ENCODE measurements at places on chromosomes 12 and 14. TPM values are rescaled to one million over a fixed set of nuclear protein-coding genes. Genes with fewer than 3 reads are reported as not detected.

Gene TSFM
- total RNA-seq, result 27.4 TPM

Gene MYH7
- 0.26 TPM for total RNA-seq

Gene PRH2
- not detected for total RNA-seq

Gene ESRRB
- total RNA-seq, result 0.17 TPM

Gene SIVA1
- 324 TPM for total RNA-seq

Gene WDHD1
- total RNA-seq, result 1.6 TPM

Gene LRCOL1
- total RNA-seq, result not detected

Gene GLIPR1L1
- total RNA-seq, result not detected

Gene EPS8
- 78.0 TPM for total RNA-seq

DNA sequence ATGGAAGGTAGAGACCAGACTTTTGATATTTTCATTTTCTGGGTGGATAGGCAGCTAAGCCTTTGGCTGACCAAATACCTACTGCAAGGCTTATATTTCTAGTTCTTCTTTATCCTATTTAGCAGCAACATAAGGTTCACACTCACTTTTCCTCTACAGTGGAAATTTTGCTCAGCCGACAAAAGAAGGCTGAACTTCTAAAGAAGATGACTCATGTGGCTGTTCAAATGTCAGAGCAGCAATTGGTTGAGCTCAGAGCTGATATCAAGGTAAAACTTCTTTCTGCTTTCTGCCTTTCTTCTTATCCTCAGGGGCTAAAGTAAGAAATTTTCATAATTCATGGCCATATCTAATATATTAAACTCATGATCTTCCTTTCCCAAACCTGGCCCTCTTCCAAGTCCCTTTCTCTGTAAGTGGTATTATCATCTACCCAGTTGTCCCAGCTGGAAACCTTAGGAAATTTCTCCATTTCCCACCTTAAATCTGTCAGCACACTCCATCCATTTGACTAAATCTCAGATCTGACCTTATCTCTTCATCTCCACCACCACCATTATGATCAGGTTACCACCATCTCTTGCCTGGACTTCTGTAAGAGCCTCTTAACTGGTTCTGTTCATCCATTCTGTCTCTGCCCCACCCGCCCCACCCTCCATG is 19.8 kb upstream of the KCNH3 start:
- peaks cover 18% of the 10 kb centered on the region for H3K36me3 ChIP-seq
- no peak overlapping the region for H3K4me3 ChIP-seq
- no peaks in the 10 kb centered on the region for H3K27me3 ChIP-seq
- DNase-seq, result peak; percentile 37
- no peak overlapping the region for H3K27ac ChIP-seq

DNA sequence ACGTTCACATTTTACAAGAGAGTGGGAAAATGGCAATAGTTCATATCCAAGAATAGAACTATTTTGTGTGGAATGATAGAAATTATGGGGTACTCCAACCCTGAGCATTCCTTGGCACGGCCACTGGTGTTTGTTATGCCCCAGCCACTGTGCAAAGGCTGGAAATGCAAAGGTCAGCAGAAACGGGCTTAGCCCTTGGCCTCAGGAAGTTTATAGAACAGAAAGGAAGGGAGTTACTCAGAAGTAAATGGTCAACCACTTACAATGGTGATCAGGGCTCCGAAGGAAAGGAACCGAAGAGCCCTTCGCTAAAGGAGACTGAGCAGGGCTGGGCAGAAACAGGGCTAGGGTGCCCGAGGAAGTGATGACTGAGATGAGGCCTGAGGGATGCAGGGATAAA is 45.1 kb downstream of the KICS2 start:
- H3K27ac ChIP-seq, result no peak overlapping the region
- no peak overlapping the region for H3K4me3 ChIP-seq
- no peaks in the 10 kb centered on the region for H3K36me3 ChIP-seq

DNA sequence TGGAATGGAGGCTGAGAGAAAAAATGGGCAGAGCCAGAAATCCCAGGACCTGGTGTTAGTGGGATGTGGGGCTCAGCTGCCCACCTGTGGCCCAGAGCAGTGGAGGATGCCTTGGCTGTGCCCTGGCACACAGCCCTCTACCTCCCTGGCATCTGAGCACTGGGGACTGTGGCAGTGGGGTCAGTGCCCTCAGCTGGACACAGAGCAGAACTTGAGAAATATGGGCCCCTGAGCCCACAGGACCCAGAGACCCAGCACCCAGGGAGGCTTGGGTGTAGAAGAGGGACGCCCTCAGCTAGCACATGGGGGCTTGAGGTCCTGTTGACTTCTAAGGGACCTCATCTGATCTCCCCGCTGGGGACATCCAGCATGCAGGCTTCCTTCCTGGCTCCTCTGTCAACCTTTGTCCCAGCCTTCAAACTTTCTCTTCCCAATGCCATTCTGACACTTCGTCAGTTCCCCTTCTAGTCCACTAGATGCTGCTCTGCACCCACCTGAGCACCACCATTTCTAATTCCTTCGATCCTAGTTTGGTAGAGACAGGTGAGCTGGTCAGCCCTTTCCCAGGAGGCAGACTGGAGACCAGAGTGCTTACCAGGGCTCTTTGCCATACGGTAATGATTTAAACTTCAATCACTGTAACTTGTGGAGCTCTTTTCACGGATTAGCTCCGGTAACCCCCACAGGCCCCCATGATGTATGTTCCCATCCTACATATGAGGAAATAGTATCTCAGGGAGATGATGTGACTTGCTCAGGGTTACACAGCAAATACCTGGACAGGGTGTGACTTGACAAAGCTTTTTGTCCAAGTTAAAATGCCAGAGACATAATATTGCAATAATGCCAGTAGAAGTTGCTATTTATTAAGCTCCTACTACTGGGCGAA is 143.7 kb downstream of the ASCL4 start:
- peak; percentile 72 for DNase-seq
- no peak overlapping the region for H3K27ac ChIP-seq
- no peaks in the 10 kb centered on the region for H3K27me3 ChIP-seq

- no peak overlapping the region for H3K4me3 ChIP-seq
- peaks cover 53% of the 10 kb centered on the region for H3K36me3 ChIP-seq
- DNase-seq, result no peak
- no peak overlapping the region for H3K27ac ChIP-seq
- H3K4me1 ChIP-seq, result no peaks in the 10 kb centered on the region
- no peaks in the 10 kb centered on the region for H3K27me3 ChIP-seq
These were observed 29.5 kb upstream of the FAM177A1 start for GRCh38 chr14:35016568-35016967.

DNA sequence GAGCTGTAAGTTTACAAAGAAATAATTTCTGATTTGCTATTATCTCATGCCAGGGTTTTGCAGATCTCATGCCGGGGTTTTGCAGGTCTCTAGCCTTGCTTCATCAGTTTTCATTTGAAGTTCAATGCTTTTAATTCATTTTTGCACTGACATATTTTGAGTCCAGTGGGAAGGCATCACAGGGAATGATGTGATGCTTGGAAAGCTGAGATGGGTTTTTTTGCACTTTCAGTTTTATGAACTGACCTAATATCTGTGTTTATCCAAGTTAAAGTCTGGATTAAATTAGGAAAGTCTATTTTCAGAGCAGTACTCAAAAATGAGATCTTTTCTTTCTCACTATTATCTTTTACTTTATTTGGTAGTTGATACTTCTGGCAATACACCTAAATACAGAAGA is 23.6 kb upstream of the REP15 start:
- peak overlapping the region; percentile 40 for H3K27ac ChIP-seq
- H3K4me3 ChIP-seq, result no peak overlapping the region
- no peak for DNase-seq
- H3K36me3 ChIP-seq, result peaks cover 74% of the 10 kb centered on the region
- H3K4me1 ChIP-seq, result peaks cover 20% of the 10 kb centered on the region
- H3K27me3 ChIP-seq, result no peaks in the 10 kb centered on the region

DNA sequence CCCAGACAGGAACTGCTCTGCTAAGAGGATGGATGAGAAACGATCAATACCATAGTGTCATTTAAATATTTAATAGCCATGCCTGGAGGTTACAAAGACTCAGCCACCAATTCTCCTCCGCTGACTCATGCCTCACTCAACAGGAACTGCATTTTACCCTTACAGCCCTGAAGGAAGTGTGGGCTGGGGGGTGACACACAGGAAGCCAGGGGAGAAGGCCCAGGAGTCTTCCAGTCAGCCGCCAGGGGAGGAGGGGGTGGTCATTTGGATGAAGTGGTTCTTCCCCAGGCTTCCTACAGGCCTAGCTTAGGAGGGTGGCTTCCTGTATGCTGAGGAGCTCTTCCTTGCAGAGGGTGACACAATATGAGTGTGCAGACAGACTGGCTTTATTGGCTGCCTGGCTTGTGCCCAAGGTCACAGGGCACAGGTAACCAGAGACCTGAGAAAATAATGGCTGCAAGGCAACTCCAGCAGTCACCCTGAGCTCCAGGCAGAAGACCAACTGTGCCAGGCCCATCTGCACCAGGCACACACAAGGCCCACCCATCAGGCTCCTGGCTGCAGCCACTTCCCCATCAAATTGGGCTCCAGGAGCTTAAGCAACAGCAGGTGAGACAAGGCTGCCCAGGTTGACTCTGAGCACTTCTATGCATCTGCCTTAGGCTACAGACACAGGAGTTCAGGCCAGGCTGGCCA is 30.6 kb upstream of the RPLP0 start:
- H3K4me3 ChIP-seq, result no peak overlapping the region
- H3K27me3 ChIP-seq, result no peaks in the 10 kb centered on the region
- peaks cover 100% of the 10 kb centered on the region for H3K4me1 ChIP-seq
- peaks cover 1% of the 10 kb centered on the region for H3K36me3 ChIP-seq

- H3K36me3 ChIP-seq, result no peaks in the 10 kb centered on the region
- H3K4me1 ChIP-seq, result peaks cover 66% of the 10 kb centered on the region
- no peaks in the 10 kb centered on the region for H3K27me3 ChIP-seq
- peak overlapping the region; percentile 97 for H3K27ac ChIP-seq
- DNase-seq, result no peak
These were observed 589 bp upstream of the ZNF219 start for GRCh38 chr14:21098892-21099595.

GRCh38 chr12:14840616-14841015 is 2.7 kb downstream of the ART4 start:
- H3K4me1 ChIP-seq, result peaks cover 34% of the 10 kb centered on the region
- H3K27me3 ChIP-seq, result no peaks in the 10 kb centered on the region
- DNase-seq, result no peak
- H3K27ac ChIP-seq, result peak overlapping the region; percentile 53

DNA sequence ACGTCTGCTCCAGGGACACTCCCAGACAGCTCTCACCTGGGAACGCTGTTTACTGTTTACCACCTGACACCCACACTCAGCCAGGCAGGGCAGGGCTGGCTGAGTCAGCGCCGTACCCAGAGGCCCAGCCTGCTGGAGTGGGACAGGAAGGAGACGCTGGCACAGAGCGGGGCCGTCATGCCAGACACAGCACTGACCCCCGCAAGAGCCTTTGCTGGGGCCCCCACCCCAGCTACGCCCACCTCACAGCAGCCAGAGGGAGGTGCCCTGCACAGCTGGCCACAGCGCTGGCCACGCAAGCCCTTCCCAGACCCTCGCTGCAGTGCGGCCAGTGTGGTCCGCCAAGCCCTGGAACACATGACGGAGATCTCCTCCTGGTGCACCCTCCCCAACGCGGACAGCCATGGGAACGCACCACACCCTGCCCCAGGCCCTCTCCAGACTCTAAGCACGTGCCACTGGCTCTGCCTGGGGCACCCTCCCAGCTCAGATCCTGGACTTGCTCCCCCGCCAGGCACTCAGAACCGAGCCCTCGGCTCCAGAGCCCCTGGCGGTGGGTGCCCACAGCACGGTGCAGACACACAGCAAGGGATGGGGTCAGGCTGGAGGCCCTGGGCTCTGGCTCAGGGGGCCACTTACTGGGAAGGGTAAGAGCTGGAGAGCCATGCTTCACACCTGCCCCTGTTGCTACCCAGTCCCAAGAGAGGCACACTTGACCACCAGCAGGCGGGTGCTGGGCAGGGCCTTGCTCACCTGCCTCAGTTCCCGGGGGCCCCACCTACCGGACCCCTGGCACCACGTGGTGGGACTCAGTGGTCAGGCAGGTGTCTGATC is 5.7 kb downstream of the AHNAK2 start:
- H3K4me1 ChIP-seq, result peaks cover 100% of the 10 kb centered on the region
- H3K36me3 ChIP-seq, result no peaks in the 10 kb centered on the region
- DNase-seq, result no peak
- peak overlapping the region; percentile 23 for H3K4me3 ChIP-seq

GRCh38 chr12:55727643-55728185 is 1.1 kb downstream of the CD63 start:
- DNase-seq, result no peak
- peaks cover 17% of the 10 kb centered on the region for H3K36me3 ChIP-seq
- H3K27me3 ChIP-seq, result no peaks in the 10 kb centered on the region

DNA sequence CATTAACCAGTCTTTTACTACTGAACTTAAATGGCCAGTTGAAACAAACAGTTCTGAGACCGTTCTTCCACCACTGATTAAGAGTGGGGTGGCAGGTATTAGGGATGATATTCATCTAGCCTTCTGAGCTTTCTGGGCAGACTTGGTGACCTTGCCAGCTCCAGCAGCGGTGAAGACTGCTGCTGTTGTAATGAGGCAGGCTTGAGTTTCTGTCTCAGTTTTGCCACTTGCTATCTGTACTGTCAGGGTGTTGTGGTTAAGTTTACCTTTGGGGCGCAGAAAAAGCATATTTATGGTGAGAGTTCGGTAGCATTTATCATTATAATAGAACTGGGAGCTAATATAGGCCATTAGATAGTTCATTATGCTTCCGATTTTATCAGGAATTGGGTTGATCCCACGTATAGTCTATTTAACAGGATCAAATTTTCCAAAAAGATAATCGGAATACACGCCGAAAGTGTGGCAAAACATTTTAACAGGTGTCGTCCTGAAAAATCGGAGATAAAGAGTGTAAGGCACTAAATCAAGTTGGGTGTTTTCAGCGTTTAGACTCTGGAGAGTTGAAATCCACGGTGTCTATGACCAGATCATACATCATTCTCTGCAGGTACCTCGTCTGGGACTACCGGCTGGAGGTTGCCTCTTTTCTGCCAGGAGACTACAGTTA is 688 bp upstream of the NECAP1 start:
- H3K4me3 ChIP-seq, result peak overlapping the region; percentile 72
- peak overlapping the region; percentile 93 for H3K27ac ChIP-seq
- peaks cover 29% of the 10 kb centered on the region for H3K4me1 ChIP-seq
- no peak for DNase-seq

DNA sequence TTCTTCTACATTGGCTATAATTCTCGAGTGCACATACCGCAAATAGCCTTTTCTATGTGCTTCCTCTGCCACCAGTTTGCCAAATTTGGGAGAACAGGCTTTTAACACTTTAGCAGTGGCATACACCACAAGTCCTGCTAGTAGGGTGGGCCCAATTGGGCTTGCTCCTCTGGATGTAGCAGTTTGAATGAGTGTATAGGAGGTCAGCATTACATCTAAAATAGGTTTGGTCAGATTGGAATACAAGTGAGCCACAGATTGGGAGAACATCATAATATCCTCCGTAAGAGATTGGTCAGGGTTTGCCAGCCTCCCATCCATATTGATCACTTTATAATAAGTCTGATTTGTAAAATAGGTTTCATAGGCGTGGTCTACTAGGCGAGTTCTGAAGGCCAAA is 902 bp downstream of the ABCD2 start:
- no peak for DNase-seq
- H3K4me1 ChIP-seq, result peaks cover 39% of the 10 kb centered on the region
- peak overlapping the region; percentile 81 for H3K27ac ChIP-seq
- H3K4me3 ChIP-seq, result peak overlapping the region; percentile 68
- H3K27me3 ChIP-seq, result no peaks in the 10 kb centered on the region
- no peaks in the 10 kb centered on the region for H3K36me3 ChIP-seq

Data from esophagus muscularis mucosa (tissue), 4 donors.